COLO829 (cell line): ENCODE measurements at places on chromosomes 16 and 17.

- no peak for DNase-seq
Measured at GRCh38 chr16:84851192-84852127, 31.7 kb downstream of the CRISPLD2 start.

DNA sequence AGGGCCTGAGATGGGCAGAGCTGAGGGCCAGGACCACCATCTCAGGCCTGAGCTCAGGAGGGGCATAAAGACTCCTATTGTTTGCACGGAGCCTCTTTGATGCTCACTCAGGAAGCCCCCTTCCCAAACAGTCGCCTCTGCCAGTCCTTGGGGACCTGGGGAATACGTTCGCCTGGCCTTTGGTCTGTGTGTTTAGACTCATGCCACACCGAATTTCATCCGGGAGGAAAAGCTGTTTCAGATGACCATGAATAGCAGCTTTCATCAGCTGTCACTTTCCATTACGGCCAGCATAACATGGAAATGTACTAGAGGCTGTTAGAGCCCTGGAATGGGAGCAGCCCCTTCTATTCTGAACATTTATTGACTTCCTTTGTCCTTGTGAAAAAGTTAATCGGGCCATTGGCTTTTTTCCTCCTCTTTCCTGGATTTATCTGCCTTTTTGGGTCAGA is 139.0 kb downstream of the HS3ST3A1 start:
- DNase-seq, result no peak

- no peak for DNase-seq
Measured at GRCh38 chr17:80605326-80606066, 60.9 kb downstream of the RPTOR start.

GRCh38 chr16:49970797-49971431 is 54.1 kb upstream of the CNEP1R1 start:
- no peak for DNase-seq

DNA sequence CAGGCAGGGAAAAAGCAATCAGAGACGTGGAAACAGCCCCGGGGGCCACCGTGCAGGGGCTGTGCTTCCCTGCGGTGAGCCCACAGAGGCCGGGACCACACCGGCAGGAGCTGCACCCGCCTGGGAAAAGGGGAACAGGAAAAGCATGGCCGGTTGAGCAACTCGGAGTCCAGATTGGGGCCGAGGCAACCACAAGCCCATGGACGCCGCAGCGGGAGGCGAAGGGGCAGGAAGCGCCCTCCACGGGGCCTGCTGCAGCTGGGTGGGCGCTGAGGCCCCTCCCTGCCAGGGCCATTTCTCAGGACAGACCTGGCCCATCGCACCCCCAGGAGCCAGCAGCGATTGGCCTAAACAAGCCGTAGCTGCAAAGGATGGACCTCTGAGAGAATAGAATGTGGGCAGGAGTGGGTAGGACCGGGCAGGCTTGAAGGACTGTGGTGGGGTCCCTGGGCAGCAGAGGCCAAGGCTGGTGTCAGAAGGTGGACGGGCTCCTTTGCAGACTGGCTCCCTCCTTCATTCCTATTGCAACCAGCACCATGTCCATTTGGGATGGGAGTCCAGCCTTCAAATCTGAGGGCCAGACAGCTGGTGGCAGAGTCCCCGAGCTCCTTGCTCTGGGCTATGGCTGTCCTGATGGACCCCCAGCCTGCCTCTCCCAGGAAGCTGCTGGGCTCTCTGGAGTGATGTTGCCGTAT is 30.4 kb downstream of the COX4I1 start:
- DNase-seq, result no peak

- no peak for DNase-seq
Measured at GRCh38 chr17:16818340-16818739, 128.3 kb downstream of the CCDC144A start.

GRCh38 chr17:52465407-52465806 is 306.9 kb upstream of the CA10 start:
- DNase-seq, result no peak

DNA sequence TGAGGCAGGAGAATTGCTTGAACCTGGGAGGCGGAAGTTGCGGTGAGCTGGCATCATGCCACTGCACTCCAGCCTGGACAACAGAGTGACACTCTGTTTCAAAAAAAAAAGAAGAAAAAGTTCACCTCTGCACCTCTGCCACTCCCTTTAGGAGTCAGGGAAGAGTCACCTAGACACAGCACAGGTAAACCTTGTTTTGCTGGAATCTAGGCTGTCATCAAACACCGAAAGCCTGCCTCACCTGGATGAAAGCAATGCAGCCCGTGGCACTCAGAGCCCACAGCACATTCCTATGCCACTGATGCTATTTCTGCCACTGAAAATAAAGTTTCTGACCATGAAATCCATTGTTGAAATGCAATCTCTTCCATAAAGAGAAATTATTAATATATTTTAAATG is 22.2 kb downstream of the CFAP52 start:
- no peak for DNase-seq

DNA sequence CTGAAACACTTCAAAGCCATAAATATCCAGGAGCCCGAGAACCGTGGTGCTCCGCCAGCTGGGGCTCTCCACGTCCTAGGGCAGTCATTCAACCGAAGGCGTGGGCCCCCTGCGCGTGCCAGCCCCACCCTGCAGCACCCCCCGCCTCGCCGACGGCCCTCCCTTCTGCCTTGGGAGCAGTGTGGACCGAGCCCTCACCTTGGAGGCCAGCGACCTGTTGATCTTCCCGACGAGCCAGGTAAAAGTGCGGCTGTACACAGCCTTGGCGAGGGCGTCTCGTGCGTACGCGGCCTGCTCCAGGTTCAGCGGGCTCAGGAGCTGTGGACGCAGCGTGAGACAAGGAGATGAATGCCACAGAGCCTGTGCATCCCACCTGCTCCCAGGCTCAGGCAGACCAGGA is 14.1 kb downstream of the MYO1C start:
- DNase-seq, result no peak

DNA sequence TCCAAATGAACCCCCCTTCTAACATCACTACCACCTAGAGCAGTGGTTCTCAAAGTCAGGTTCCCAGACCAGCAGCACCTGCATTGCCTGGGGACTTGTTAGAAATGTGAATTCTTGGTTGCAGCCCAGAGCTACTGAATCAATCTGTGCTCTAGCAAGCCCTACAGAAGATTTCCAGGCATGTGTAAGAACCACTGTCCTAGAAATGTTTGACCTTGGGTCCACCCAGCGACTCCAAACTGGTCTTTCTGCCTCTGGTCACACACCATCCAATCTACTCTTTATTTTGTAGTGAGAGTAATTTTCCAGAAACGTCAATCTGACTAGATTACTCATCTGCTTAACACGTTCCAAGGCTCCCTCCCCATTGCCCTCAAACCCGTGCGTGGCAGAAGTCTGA is 169.9 kb downstream of the HAPSTR1 start:
- no peak for DNase-seq

GRCh38 chr17:3626831-3627768 is 8.9 kb downstream of the SHPK start:
- DNase-seq, result no peak

DNA sequence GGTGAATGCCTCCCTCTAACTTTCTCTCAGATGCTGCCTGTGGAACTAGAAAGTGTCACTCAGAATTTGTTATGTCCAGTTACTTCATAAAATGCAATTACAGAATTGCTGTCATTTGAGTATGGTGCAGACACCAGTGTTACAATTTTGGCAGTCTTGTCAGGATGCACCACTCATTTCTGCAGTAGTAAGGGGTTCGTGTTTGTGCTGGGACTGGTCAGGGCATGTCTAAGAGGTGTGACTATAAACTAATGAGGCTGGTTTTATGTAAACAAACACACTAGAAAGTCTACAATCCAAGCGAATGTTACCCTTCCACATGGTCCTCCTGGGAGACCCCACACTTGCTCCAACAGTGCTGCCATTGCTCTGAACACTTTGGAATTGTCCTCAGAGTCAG is 206.2 kb downstream of the ANKFN1 start:
- DNase-seq, result no peak

- no peak for DNase-seq
Measured at GRCh38 chr16:55534756-55535155, 25.9 kb downstream of the LPCAT2 start.

DNA sequence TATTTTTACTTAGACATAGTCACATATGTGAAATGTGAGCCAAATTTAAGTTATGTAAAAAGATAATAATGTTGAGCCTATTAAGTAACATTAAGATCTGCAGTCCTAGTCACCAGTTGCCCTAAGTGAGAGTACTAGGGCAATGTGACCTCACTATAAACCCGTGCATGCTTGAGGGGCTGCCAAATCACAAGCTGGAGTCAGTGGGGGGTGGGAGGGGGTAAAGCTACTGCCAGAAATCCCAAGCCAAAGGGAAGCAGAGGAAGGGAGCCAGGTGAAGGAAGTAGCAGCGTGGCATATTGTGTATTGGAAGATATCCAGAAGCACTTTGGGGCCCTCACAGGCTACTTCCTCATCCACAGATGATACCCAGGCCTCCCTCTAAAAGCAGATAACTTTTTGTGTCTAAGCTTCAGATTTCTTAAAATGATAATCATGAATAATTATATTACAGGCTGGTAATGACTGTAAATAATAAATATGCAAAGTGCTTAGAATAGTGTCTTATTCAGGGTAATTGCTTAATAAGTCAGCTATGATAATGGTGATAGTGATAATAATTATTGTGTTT is 134.1 kb downstream of the CA10 start:
- DNase-seq, result no peak

GRCh38 chr17:78896091-78896833 is 6.7 kb downstream of the CEP295NL start:
- no peak for DNase-seq

DNA sequence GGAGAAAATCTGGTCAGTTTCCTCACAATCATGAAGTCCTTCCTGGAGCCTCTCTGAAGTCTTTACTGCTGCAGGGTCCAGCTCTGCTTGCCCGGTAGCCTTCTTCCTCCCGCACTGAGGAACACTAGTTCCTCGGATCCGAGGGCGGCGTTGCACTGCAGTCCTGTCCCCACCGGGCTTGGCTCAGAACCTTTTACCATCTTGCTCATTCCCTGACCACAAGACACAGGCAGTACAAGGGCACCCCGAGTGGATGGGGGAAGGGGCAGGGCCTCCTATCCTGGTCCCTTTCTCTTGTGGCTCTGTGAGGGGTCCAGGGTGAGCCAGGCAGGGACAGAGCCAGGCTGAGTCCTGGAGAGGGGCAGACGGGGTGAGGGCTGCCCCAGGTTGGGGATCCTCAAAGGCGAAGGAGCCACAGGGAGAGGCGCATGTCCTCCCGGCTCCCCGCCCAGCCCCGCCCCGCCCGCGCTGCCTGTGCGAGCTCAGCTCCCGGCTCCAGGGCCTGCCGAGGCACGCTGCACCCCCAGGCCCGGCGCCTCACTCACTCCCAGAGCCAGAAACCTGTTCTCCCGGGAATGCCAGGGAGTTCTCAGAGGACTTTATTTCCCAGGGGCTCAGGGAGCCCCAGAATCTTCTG is 1.5 kb downstream of the FOXN1 start:
- DNase-seq, result no peak

GRCh38 chr17:10105513-10106001 is 92.8 kb downstream of the GAS7 start:
- no peak for DNase-seq

DNA sequence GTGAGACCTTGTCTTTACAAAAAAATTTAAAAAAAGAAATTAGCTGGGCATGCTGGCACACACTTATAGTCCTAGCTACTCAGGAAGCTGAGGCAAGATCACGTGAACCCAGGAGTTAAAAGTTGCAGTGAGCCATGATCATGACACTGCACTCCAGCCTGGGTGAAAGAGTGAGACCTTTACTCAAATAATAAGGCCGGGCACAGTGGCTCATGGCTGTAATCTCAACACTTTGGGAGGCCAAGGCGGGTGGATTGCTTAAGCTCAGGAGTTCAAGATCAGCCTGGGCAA is 11.5 kb upstream of the RIPOR1 start:
- no peak for DNase-seq

- no peak for DNase-seq
Measured at GRCh38 chr16:75252946-75253911, 1.8 kb upstream of the BCAR1 start.

- peak; percentile 48 for DNase-seq
Measured at GRCh38 chr17:43880420-43880991, 26.8 kb downstream of the MPP2 start.

DNA sequence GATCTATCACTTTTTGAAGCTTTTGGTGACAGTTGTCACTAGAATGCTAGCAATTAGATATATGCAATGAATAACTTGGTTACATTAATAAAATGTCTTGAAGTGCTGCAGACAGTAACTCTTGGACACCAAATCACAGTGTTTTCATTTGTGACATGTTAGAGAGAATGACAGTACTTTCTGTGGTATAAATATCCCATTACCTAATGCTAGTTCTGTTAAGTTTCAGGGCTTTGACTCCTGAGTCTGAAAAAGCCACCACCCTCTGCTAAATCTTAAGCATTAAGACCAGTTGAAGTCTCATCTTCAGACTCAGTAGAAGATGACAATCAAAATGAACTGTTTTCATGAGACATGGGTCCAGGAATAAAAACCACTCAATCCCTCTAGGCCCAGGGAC is 10.6 kb upstream of the CPHXL2 start:
- no peak for DNase-seq

DNA sequence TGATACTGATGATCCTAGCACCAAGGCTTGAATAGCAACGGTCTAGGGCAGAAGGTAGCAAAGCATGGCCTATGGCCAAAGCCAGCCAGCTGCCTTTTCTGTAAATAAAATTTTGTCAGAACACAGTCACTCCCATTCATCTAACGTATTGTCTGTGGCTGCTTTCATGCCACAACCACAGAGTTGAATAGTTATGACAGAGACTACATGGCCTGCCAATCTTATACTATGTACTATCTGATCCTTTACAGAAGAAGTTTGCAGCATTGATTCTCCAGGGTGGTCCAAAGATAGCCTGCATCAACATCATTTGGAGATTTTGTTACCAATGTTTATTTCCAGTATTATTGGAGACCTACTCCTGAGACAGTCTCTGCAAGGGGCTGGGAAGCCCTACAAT is 19.9 kb upstream of the MMD start:
- DNase-seq, result no peak

- DNase-seq, result no peak
Measured at GRCh38 chr17:21538615-21539014, 153.7 kb upstream of the KCNJ18 start.

DNA sequence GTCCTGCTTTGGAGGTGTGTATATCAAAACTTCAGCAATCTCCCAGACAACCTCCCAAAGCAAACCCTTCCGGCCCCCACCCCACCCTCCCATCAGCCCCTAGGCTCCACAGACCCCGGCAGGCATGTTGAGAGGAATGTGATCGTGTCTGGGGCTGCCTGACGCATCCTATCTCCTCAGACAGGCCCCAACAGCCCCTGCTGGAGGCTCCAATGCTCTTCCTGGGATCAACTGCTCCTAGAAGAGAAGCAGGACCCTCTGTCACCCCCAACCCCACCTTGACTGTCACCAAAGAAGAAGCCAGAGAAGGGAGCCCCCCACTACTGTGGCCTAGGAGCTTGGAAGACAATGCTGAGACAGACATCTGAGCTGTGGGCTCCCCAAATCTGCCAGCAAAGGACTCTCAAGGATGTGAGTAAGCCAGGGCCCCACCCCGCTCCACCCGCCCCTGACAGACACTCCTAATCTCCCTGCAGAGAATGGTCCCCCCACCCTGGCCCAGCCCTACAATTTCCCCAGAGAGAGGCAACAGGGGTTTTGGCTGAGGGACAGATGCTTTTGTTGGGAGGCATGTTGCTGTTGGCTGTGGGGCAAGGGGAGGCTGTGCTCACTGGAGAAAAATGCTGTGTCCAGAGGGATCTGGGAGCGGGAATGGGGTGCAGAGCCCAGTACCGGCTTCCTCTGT is 1.6 kb upstream of the KRT14 start:
- no peak for DNase-seq

- DNase-seq, result no peak
Measured at GRCh38 chr17:77358801-77359200, 218.0 kb downstream of the SEC14L1 start.
